Ecto neural progenitor cell (in vitro differentiated cells): ENCODE measurements at places on chromosomes 1 and 21.
A peak's percentile ranks its signal among the peaks of the same experiment; 100 is the strongest.

DNA sequence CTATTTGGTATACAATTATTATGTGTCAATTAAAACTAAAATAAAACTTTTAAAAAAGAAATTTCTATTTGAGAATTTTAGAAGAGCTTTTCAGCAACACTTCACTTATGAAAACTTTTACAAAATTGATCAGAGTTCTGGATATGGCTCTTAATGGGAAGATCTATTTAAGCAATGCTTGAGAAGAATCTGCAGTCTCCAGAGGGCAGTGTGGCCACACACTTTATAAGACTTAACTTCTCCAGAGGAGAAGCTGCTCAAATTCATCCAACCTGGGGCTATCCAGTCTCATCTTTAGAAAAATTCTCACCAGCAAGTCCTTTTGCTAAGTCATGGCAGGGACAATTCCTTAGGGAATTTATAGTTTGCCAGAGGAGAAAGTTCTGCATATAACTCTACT, 25.2 kb upstream of the AGO1 start:
- no peak for DNase-seq

- no peak for DNase-seq
Measured at GRCh38 chr1:217456261-217456660, 174.6 kb downstream of the GPATCH2 start.

- no peak for DNase-seq
Measured at GRCh38 chr1:94257444-94257843, 20.1 kb upstream of the ARHGAP29 start.

GRCh38 chr1:119662034-119662437, 14.0 kb upstream of the ZNF697 start:
- no peak for DNase-seq

DNA sequence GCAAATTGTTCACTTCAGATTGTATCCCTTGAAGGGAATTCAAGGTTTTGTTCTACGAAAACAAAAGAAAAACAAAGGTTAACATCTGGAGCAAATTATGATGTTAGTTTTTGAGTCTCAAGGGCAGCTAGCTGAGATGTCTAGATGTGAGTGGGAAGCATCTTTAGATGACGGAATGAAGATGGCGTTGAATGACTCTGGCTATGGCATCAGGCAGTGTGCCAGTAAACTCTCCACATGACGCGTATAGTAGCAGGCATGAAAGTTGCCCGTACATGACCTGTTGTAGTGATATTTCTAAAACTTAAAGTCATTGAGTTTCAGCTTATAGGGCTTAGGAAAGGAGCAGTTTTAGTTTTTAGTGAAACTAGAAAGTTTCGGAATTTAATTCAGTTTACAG, 12.3 kb upstream of the SDC3 start:
- no peak for DNase-seq

GRCh38 chr1:47549532-47549931, 111.7 kb downstream of the FOXD2 start:
- DNase-seq, result no peak

- peak; percentile 81 for DNase-seq
Measured at GRCh38 chr1:9687120-9687873, 35.8 kb downstream of the PIK3CD start.

- peak; percentile 75 for DNase-seq
Measured at GRCh38 chr1:202154766-202155477, 5.5 kb downstream of the PTPN7 start.

GRCh38 chr1:77218477-77219165, 609 bp downstream of the PIGK start:
- no peak for DNase-seq

DNA sequence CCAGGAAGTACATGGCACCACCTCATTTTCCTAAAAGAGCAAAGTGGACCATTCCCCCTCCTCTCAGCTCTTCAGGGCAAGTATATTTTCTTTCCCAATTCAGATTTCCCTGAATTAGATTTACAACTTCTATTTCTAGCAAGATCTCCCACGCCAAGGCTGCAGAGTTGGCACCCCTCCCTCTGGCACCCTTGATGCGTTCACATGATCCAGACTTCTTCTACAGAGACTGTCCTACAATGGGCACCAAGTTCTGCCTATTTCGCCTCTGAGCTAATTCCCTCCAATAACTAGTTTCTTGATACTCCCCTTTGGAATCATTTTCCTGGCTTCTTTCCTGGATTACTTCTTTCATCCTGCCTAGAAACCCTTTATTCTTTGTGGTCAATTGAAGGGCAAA, 122.0 kb downstream of the CDC7 start:
- no peak for DNase-seq

DNA sequence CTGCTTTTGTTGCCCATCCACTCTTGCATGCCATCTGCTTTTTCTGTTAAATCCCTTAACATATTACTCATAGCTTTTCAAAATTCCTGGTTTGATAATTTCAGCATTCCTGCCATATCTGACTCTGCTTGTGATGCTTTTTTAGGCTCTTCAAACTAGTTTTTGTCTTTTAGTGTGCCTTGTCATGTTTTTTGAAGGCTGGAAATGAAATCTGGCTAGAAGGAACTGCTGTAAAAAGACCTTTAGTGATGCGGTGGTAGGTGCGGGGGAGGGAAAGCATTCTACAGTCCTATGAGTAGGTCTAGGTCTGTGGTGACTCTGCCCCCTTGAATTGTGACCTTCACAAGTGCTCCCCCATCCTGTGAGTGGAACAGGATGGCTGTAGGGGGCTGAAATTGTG, 15.0 kb upstream of the S100B start:
- no peak for DNase-seq

DNA sequence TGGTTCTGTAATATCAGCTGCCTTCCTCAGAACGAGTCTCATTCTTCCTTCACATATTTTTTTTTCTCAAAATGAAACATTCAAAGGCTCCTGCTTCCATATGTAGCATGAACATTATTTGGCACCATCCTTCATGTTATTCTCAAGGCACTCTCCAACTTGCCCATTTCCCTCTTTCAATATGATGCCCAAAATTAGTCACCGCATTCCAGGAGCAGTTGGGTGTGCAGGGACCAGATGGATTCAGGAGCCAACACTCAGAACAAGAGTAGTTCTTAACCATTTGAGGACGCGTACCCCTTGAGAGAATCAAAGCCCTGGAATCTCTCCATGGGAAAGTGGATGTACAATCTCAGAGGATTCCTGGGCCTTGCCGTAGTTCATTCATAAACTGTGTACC, 50.3 kb downstream of the KCNK1 start:
- no peak for DNase-seq

DNA sequence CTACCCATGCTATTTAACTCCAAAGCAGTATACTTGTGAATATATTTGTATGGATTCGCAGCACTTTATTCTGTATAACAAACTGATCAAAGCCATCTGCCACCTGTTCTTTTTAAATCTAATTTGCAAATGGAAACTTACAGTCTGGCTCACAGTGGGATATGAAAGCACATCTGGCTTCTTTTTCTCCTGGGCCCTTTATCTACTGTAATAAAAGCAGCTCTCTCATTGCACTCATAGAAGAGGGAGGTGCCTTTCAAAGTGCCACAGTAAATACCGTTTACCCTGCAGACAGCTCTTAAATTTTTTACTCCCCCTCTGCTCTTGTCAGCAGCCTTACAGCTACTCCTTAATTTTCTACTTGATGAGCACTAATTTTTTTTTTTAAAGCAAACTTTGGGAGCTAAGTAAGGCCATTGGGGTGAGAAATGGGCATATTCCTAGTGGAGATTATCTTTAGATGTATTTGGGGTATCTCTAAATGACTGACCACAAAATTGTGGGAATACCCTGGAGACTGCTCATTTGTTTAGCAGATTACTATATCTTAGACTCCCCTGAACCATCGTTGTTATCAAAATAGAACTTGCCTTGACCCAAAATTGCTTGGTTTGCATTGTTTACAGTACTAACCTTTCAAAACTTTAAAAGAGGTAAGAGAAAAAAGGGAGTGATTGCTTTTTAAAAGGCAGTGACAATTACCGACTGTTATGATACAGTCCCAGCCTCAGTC, 110.1 kb downstream of the VPS13D start:
- DNase-seq, result no peak

DNA sequence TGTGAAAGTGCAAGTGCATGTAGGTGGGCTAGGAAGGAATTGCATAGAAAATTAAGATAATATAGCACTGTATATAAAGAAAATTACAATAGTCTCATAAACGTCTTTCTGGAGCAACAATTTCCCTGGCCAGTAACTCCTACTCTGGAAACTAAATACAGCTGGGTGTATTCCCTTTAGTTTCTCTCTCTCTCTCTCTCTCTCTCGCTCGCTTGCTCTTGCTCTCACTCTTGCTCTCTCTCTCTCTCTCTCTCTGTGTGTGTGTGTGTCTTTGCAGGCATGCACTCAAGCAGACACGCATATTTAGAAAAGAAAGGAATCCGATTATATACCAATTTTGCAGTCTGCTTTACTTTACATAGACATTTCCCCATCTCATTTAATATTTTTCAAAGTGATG, 14.7 kb downstream of the S100A10 start:
- no peak for DNase-seq

DNA sequence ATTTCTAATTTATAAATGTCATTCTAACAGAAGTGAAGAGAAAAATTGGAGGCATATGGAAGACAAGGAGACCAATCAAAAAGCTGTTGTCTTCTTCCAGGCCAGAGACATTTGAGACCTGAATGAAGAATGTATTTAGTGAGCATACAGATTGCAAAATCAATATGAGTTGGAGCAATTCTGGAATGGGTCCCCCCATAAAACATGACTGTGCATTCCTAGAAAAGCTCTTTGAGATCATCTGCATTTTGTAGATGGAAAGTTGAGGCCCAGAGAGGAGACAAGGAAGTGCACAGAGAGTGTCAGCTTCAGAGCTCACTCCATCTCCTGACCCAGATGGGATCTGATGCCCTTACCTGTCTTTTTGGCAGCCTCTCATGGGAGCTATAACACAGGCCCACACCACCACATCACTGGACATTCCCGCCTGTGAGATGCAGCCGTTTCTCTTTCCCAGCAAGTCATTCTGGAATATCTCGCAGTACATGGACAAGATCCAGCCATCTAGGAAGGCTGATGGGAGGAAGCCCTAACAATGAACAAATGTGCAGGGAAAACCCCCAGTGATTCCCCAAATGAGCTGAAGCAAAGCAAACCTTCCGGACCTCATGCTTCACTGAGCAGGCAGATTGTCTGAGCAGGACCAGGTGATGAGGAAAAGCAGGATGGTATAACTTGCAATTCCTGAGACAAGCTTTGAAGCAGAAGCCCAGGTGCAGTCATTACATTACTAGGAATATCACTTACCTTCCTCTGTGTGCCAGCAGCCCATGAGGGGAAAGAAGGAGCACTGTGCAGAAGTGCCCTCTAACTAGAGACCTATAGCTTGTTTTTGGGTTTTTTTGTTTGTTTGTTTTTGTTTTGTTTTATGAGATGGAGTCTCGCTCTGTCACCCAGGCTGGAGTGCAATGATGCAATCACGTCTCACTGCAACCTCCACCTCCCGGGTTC, 445.6 kb downstream of the PLPP3 start:
- no peak for DNase-seq

DNA sequence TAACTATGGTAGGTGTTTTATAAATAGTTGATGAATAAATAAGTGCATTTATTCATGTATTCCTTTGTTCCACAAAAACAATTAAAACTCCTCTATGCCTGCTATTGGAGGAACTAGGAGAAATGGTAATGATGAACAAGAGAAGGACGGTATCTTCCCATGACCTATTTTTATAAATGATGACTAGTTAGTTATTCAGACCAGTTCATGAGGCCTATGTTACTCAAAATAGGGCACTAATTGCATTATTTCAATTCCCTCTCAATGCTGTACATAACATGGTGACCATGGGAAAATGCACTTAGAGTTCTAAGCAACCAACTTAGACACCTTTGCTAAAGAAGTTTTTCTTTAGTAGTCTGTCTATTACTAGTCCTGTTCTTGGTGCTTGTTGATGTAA, 53.1 kb downstream of the XCL1 start:
- DNase-seq, result no peak

DNA sequence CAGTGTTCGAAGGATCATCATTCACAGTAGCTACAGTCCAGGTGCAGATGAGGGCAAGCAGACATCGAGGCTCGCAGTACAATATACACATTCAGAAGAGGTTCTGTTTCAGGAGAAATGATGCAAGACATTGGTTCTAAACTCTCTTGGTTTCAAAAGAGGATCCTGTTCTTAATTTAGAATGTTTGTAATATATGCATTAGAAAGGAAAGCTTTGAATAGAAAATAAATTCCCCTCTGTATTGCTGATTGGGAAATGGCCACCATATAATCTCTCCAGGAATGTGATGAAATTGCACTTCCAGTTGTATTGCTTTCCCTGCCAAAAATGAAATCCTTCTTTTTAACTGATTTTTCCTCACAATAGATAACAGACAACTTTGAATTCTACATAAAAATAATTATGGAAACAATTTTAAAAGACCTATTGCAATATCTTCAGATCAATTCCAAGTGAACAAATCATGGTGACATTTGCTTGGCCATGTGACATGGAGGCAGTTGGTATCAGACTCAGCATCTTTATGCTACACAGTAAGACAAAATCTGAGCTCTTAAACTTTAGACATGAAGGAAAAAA, 27.6 kb upstream of the SIPA1L2 start:
- no peak for DNase-seq

DNA sequence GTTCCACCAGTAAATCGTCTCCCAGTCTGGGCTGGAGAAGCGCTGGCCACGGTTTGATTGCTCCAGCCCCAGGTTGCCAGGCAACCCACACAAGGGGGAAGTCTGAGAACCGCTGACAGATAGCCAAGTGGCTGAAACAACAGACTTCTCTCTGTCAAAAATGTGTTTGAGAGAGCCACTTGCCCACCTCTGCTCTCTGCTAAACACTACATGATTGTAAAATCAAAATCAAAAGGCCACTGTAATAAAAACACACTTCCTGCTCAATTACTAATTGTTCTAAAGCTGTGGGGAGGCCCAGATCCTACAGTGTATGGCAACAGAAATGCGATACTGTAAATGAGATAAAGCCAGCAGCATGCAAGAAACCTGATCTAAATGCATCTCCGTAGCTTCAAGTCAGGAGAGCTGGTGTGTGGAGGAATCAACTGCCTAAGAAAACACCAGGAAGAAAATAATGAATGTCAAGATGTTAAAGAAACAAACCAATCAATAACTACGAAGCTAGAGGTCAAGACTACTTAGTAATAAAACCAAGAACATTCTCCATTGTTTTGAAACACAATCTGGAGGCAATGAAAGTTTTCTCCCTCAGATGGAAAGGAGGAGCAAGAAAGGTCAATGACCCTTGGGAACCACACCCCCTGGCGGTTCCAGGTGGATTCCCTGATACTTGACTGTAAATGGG, 121.2 kb downstream of the SLC45A1 start:
- peak; percentile 75 for DNase-seq

- DNase-seq, result no peak
Measured at GRCh38 chr21:31110430-31110829, 72.2 kb upstream of the KRTAP19-8 start.
